Vein endothelial cell (primary cell): ENCODE measurements at places on chromosomes 12 and 14. TPM values are rescaled to one million over a fixed set of nuclear protein-coding genes. Genes with fewer than 3 reads are reported as not detected.

The NGB gene
- not detected in 2 replicates for total RNA-seq

The TAPBPL gene
- total RNA-seq, result 8.2 and 9.3 TPM in 2 replicates

The ASB8 gene
- total RNA-seq, result 24.7 and 25.2 TPM in 2 replicates

The C12orf43 gene
- 19.6 and 23.2 TPM in 2 replicates for total RNA-seq

The MGP gene
- total RNA-seq, result 81.4 and 247 TPM in 2 replicates

The ANKRD33 gene
- 0.29 and 0.33 TPM in 2 replicates for total RNA-seq

The FAM90A1 gene
- not detected in 2 replicates for total RNA-seq

The TRHDE gene
- total RNA-seq, result under 0.01 TPM in 1 of 2 replicates, not detected in the other
